NCI-H1694 (cell line): ENCODE measurements at places on chromosomes 7 and 10.

- DNase-seq, result no peak
Measured at GRCh38 chr7:16433568-16434122, 12.3 kb upstream of the CRPPA start.

DNA sequence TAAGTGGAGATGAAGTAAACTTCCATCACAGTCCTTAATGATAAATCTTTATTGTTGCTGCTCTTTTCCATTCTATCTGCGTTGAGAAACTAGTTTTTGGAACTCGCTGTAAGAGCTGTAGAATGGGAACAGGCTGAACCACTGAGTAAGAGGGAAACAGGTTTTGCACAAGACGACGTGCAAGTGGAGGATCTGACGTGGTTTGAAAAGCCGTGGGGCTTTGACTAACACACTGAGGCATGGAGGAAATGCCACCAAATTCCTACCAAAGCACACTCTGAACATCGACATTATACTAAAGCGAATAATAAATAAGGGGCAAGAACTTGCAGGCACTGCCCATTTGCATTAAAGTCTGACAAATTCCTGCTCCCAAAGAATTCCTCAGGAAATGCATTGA, 160.6 kb downstream of the KLF6 start:
- DNase-seq, result no peak

DNA sequence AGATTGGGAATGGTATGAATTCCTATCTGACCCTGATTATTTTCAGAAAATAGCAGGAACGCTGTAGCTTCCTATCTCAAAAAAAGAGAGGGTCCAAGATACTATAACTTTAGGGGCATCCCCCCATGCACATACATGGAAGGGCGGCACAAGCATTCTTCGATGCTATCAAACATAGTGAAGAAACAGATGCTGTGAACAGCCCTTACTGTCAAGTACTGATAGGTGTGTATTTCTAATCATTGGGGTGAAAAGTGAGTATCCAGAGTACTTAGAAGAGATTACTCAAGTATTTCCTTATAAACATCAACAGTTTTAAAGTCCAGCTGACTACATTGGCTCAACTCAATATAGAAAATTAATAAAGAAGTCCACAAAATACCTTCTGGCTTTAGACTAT, 17.0 kb upstream of the NUP42 start:
- no peak for DNase-seq

- no peak for DNase-seq
Measured at GRCh38 chr10:30820261-30820991, 190.9 kb upstream of the LYZL2 start.

DNA sequence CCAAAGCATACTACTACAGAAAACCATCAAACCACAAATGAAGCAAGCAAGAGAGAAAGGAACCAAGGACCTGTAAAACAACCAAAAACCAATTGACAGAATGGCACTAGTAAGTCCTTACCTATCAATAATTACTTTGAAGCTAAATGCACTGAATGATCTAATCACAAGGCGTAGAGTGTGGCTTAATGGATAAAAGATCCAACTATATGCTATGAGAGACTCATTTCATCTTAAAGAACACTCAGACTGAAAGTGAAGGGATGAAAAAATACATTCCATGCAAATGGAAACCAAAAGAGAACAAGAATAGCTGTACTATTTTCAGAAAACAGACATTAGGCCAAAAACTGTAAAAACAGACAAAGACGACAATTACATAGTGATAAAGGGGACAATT, 70.7 kb downstream of the CRPPA start:
- no peak for DNase-seq

- no peak for DNase-seq
Measured at GRCh38 chr10:12559578-12560178, 210.3 kb downstream of the CAMK1D start.

DNA sequence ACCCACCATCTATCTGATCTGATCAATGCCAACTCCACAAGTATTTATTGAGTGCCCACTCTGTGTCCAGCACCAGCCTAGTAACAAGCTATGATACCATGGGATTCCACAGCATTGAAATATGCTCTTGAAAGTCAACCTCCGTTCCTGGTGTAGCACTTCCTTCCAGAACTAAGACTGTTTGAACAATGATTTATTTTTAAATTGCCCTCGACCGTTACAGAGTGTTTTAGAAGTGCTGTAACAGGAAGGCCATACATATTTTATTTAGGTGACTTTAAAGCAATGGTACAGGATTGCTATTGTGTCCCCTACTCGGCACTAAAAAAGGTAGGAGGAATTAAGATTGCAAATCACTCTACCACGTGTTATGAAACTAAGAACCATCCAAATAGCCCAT, 225.6 kb downstream of the TEX36 start:
- no peak for DNase-seq

DNA sequence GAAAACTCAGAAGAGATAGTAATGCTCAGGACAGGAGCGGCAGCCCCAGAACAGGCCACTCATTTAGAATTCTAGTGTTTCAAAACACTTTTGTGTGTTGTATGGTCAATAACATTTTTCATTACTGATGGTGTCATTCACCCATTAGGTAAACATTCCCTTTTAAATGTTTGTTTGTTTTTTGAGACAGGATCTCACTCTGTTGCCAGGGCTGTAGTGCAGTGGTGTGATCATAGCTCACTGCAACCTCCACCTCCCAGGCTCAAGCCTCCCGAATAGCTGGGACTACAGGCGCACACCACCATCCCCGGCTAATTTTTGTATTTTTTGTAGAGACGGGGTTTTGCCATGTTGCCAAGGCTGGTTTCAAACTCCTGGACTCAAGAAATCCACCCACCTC, 65.9 kb upstream of the CAPZA2 start:
- no peak for DNase-seq

GRCh38 chr7:1906087-1906830, 236.2 kb downstream of the ELFN1 start:
- DNase-seq, result no peak

DNA sequence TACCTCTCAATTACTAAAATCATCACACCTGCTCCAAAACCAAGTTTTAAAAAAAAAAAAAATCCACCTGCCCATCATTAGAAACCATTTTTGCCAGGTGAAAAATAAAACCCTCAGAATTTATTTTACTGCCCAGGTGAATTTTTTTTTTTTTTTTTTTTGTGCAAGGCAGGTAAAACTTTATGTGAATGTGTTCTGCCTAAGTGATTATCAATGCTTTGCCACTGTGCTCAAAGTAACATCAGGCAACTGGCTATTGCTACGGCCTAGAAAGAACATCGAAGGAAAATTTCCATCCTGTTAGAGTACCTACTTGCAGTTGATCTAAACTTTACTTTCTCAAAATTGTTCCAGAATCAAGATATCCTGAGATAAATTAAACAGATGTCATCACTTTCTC, 512.1 kb downstream of the PARD3 start:
- DNase-seq, result no peak

DNA sequence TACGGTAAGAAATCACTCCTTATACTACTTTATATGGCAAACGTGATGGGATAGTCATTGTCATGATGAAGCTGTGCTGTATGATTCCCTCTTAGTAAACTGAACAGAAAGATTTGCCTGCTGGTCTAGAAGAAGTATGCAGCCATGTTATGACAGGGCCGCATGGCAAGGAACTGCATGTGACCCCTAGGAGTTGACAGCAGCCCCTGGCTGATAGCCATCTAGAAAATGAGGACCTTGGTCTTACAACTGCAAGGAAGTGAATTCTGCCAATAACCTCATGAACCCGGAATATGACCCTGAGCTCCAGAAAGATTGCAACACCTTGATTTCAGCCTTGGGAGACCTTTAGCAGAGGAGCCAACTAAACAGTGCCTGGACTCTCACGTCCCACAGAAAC, 193.3 kb downstream of the SEMA3E start:
- DNase-seq, result no peak

GRCh38 chr10:104333728-104334373, 4.4 kb downstream of the ITPRIP start:
- no peak for DNase-seq

DNA sequence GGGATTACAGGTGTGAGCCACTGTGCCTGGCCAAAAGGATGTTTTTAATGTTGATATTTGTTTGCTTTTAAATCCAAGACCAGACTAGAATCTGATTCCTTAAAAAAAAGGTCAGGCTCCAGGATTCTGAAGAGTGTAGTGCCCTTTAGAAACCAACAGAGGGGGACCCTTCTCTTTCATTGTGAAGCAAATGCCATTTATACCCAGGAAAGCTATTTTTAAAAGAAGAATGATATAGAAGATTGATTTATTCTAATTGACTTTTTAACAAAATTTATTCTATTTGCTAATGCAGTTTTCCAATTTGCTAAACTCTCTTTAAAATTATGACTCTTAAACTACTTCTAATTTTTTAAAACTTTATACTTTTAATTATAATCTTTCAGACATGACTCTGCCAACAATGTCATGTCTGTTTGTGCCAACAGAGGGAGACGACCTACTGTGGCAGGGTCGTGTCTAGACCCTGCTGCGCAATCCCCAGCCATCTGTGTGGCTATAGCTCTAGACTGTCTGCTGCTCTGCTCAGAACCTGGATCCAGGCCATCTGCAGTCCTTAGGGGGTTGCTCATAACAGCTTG, 201.0 kb upstream of the IMMP2L start:
- peak; percentile 57 for DNase-seq

DNA sequence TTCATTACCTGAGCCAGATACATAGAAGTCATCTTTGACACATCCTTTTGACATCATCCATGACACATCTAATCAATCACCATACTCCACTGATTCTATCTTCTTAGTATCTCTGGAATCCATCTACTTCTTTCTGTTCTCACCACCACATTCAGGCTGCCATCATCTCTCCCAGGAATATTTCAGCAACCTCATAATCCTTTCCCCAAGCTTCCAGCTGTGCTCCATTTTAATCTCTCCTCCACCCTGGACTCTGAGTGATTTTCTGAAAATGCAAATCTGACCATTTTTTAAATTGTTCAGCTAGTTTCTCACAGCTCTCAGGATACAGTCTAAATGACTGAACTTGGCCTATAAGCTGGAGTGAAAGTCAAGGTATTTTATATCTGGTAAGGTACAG, 2.5 kb upstream of the BTRC start:
- DNase-seq, result no peak

- no peak for DNase-seq
Measured at GRCh38 chr10:17162828-17163227, 33.2 kb upstream of the CUBN start.

DNA sequence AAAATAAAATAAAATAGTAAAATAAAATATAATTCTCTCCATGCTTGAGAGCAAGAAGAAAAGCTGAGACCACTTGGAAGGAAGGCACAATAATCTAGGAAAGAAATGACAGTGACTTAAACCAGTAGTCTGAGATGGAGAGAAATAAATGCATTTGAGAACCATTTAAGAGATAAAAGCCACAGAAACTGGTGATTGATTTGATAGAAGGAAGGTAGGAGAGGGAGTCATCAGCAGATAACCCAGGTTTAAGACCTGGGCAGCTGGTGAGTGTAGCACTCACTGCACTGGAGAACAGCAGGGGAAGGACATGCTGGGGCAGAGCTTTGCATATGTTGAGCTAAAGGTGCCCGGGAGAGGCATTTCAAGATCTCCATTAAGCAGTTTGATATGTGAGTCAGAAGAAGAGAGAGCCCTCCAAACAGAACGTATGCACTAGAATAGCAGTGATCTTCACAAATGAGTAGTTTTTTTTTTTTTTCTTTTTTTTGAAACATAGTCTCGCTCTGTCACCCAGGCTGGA, 268.0 kb downstream of the DYNC1I1 start:
- peak; percentile 26 for DNase-seq

DNA sequence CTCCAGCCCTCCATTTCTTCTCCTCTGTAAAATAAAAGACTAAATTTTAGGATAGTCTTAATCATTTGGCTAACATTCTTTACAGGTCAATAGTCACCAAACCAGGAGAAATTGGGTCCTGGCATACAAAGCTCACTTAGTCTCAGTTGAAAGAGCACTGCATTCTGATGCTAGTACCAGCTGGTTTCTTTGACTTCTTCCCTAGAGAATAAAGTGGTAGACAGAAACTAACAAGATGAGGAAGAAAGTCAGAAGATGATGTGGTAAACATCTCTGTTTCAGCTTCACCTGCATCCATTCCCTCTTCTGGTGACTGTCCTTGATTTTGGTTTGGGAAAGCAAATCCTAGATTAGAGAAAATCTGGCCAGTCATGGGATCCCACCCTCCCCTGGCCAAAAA, 37.2 kb downstream of the NKX2-3 start:
- DNase-seq, result no peak

GRCh38 chr7:90455163-90456030, 14.0 kb upstream of the PTTG1IP2 start:
- DNase-seq, result peak; percentile 50

- DNase-seq, result no peak
Measured at GRCh38 chr10:20962165-20962564, 65.1 kb upstream of the NEBL start.

- DNase-seq, result no peak
Measured at GRCh38 chr10:60733517-60733822, 44.8 kb upstream of the CDK1 start.

- no peak for DNase-seq
Measured at GRCh38 chr7:2523941-2524807, 4.6 kb downstream of the LFNG start.

- DNase-seq, result no peak
Measured at GRCh38 chr10:46250481-46250880, 36.3 kb upstream of the ANTXRL start.

DNA sequence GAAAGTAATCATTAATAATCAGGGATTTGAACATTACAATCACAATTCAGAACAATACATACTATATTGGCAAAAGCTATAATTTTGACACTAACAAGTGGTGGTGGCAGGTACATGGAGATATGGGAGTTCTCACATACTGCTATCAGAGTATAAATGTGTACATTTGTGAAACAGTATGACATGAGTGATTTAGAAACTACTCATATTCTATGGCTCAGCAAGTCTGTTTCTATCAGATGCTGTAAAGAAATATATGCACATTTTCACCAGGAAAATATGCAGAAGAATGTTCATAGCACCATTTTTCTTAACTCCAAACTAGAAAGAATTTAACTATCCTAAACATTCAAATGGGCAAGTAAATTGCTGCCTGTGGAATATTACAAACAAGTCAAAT, 620.0 kb downstream of the SH2D4B start:
- DNase-seq, result no peak
